Esophagus squamous epithelium (tissue), 5 donors: ENCODE measurements at places on chromosomes 11 and 22.

GRCh38 chr11:59822989-59823566 lies 12.5 kb upstream of the MRPL16 start:
- DNase-seq, result no peak

DNA sequence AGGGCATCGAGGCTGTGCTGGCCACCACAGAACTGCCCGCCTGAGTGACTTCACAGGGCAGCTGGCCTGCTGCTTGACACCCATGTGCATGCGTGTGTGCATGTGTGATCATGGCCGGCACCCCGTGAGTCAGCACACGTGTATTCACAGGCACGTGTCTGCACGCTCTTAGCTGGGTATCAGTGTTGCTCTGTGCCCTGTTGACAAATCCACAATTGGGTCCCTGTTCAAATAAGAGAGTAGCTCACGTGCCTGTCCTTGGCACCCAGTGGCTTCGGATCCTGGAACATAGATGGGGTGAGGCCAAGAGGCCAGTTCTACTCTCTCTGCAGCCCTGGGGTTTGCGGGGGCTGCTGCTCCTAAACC lies 14.0 kb downstream of the B3GAT1 start:
- DNase-seq, result no peak

- DNase-seq, result no peak
Measured at GRCh38 chr11:29679996-29680395, 336.8 kb downstream of the KCNA4 start.

DNA sequence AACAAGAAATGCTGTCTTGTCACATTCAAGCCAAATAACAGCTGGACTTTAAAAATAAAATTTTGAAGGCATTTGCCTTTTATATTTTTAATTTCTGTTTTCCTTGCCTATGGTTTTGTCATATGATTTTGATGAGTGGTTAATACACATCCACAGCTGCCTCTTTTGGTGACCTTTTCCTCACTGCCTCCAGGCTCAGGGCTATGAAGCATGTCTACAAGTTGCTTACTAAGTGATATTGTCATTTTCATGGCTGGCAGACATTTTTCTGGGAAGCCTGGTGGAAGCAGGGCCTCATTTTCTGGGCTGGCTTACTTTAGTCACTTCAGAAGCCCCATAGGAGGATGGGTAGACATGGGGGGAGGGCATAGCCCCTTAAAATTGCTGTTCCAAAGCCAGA lies 344.9 kb downstream of the SOX6 start:
- DNase-seq, result no peak

DNA sequence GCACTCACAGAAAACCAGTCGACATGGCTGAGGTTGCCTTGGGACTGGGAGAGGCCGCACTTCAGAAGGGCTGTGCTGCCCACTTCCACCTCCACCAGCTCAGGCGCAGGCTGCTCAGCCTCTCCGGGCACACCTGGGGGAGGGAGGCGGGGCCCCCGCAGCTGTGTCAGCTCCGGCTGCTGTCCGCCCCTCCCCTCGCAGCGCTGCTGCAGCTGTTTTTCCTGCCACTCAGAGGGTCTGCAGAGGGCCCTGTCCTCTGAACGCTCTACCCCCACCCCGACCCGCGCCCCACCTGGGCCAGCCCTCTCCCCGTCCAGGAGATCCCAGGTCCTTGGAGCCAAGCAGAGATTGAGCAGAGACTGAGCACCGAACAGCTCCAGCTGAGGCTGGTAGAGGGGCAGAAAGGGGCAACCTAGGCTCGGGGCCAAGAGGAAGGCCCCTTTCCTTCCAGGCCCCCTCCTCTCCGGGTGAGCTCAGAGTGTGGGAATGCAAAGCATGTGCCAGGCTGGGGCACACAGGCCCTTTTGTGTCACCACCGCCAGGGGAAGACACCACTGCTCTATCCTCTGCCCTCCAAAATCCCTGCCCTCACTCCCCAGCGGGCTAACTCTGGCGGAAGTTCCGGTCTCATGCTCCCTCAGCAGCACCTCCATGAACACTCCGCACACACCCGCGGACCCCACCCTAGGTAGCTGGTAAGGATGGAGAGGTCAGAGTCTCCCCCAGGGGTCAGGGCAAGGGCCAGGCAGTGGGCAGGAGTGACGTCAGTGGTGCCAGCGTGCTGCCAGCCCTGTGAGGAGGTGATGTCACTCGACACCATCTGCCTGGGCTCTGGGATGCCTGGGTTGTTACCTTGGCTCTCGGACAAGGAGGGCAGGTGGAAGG lies 1.6 kb downstream of the MCAM start:
- DNase-seq, result no peak

GRCh38 chr22:39907047-39907446 lies 6.2 kb downstream of the GRAP2 start:
- DNase-seq, result no peak

- no peak for DNase-seq
Measured at GRCh38 chr11:80441821-80442220, 1001.0 kb upstream of the TENM4 start.
